ENCODE measurements at places on chromosomes 2 and 18. TPM values are rescaled to one million over a fixed set of nuclear protein-coding genes. Genes with fewer than 3 reads are reported as not detected.

Gene LPIN1
- total RNA-seq, result 41.3 TPM

GRCh38 chr18:23437357-23438045 is 15.6 kb upstream of the RIOK3 start:
- DNase-seq, result peak; percentile 90

DNA sequence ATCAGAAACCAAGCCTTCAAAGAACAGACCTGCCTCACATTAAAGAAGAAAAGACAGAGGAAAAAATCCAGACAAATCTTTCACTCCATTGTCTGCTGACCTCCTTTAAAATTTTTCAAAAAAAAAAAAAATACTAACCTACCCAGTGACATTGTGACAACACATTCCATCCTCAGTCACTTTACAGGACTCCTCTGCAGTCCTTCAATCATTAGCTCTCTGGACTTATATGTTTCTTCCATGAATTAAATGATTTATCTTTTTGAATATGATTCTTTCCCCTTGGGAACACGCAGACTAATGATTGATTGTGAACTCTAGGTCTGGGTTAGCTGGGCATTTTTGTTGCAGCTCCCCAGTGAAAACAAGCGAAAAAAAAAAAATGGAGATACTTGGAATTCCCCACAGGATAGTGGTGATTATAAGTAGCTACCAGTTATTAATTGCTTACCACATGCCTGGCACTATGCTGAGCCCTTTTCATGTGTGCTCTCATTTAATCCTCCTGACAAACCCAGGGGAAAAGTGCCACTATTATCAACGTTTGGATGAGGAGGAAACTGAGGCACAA is 261.3 kb upstream of the NCKAP5 start:
- no peak for DNase-seq

DNA sequence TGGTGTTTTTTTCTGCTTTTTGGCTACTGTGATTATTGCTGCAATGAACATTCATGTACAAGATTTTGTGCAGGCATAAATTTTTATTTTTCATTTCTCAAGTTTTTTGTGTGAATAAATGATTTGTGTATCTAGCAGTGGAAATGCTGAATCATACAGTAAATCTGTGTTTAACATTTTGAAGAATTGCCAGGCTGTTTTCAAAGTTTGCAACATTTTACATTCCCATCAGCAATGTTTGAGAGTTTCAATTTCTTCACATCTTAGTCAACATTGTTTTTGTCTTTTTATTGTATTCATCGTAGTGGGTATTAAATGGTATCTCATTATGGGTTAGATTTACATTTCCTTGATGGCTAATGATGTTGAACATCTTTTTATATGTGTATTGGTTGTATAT is 98.8 kb upstream of the RBMS1 start:
- DNase-seq, result no peak

Data from Peyer's patch (tissue), 4 donors.